ENCODE measurements at places on chromosomes 6 and 20.

- peak; percentile 58 for DNase-seq
Measured at GRCh38 chr6:105836889-105837288, 249.2 kb upstream of the PRDM1 start.

DNA sequence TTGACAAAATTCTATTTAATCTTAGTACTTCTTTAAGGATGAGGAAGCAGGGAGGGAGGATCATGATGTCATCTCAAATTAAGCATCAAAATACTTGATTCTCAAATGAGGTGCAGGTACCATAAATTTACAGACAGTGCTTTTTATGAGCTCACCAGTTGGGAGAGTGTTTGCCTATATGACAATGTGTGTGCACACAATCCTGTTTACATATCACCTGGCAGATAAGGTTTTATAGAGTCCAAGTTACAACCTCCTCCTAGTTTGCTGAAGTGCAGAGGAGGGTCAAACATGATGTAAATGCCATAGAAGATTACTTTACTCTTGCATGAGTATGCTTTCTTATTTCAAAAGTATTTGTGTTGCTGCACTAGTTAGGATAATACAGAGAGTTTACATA lies 6.4 kb downstream of the ATXN1 start:
- DNase-seq: no peak

DNA sequence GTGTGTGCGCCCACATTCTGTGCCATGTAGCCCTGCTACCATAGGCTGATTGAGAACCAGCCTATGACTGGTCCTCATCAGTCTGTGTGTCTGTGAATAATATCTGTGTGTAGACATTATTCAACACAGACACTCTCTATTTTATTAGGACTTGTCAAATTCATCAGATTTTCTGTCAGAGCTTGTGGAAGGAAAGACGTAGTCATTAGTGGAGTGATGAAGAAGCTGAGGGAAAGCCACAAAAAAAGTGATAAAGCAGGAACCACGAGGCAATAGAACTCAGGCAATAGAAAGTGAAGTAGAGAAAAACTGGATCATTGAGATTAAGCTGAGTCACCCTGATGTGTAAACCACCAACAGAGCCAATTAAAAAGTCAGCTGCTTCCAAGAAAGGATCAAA lies 122.2 kb upstream of the MARCKS start:
- peak; percentile 74 for DNase-seq

DNA sequence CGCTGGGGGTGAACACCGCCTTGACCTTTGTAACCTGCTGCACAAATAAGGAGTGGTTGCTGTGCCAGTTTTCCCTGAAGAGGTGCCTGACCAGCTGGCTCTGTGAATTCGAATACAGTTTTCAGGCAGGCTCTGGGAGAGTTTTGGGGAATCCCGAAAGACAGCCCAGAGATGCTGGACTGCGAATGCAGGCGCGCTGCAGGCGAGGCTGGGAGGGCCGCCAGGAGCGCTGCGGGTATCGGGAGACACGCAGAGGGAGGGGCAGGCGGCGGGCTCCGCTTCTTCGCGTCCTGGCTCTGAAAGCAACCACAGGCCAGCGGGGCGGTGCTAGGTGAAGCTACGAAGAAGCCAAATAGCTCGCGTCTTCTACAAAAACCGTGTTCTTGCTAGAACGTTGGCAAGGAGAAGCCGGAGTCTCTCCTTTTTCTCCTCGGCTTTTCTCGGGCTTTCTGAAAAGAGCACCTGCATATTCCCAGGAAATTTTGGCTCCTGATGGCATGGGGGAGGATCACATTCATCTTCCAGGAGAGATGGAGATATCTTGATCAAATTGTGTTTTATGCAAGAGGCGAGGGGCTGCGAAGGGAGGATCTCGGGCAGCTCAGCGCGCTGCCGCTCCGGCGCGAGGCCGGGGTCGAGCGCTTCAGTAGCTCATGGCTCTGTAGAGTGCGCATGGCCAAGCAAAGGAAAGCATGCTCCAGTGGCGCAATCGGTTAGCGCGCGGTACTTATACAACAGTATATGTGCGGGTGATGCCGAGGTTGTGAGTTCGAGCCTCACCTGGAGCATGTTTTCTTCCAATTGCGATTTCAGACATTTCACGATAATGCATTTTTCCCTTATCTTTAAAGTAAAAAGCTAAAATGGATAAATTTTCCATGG lies 158.1 kb upstream of the ZNF184 start:
- DNase-seq: no peak
